Body of pancreas (tissue), 4 donors: ENCODE measurements at places on chromosomes 11 and 22.

DNA sequence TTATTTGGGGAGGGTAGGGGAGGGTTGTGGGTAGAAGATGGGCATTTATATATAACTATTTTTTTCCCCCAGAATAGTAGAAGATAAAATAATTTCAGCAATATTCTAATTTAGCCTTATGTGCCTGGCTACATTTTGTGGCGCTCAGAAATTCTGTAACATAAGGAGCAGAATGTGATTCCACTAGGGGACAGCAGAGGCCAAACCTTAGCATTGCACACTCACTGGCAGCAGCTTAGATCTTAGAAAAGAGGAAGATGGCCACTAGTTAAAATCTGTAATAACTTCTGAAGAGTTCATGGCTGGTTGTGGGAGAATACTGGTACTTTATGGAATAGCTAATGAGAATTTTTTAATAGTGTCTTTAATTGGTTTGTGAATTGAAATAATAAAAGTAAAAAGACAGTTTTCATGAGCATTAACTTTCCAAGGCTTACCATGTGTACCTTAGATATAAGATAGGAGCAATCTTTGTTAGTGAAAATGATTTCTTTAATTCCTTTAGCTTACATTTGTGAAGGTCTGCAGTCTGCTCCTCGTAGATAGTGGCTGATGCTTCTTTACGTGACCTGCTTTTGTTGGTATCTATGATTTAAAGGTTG is 33.1 kb downstream of the DDX10 start:
- peak; percentile 53 for DNase-seq

GRCh38 chr11:30758946-30759504 is 172.9 kb upstream of the MPPED2 start:
- no peak for DNase-seq

- DNase-seq = no peak
Observed at GRCh38 chr22:30600921-30601320, 6.1 kb upstream of the TCN2 start.

DNA sequence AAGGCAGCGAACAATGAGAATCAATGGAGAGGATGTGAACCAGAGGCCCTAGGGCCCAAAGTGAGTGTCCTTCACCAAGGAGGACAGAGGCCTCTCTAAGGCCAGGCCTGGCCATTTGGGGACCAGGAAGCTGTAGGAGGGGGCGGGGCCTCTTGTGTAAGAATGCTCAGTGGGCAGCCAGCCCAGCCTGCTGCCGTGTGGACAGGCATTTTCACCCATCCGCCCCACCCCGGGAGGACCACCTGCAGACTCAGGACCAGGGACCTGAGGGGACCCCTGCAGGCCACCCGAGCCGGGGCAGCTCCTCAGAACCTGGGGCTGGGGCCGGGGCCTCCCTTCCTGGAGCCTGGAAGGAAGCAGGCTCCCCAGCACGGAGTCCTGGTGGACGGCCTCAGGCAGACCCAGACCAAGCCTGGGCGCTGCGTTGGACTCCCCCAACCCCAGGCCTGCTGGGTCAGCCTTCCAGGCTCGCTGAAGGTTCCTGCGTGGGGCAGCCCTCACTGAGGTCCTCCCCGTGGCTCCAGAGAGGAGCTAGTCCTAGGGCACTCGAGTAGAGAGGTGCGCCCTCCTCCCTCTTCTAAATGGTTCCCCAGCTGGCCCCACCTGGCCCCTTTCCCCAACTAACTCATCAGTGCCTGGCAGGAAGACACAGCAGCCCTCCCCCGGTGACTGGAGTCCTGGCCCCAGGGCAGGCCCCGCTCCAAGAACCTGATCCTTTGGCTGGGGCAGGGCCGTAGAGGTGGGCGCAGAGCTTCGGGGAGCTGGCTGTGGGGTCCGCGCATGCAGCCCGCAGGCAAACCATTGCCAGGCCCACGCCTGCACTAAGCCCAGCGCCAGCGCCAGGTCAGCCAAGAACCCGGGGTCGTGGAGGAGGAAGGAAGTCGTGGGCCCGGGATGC is 1.5 kb upstream of the TRABD start:
- peak; percentile 76 for DNase-seq

- peak; percentile 53 for DNase-seq
Observed at GRCh38 chr22:50260801-50261614, 475 bp downstream of the MAPK12 start.

DNA sequence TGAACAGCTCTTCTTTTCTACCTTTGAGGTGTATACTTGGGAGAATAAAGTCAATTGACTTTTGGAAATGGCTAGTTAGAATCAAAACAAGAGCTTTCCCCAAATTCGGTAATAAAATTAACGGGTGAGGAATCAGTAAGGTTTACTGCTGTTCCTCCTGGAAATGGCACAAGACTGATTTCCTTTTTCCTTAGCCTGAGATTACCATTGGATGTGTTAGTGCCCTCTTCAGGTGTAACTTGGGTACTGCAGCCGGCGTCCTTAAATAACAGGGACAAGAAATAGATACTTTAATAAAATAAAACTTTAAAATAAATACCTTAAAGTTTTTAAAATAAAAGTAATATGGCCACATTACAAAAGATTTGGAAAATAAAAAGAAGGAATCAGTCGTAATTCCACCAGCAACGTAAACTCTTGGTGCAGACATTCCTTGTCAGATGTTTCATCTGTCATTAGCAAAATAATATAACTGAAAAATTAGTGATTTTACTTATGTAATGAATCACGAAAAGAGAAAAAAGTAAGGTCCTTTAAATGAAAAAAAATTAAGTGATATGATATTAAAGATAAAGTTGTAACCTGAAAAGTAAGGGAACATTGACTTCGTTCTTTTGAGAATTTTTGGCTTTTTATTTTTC is 29.7 kb downstream of the ZFTA start:
- DNase-seq = peak; percentile 79

GRCh38 chr22:46178755-46179505 is 28.6 kb downstream of the PPARA start:
- DNase-seq = no peak

- DNase-seq = no peak
Observed at GRCh38 chr11:94895451-94895850, 77.9 kb downstream of the CWC15 start.

DNA sequence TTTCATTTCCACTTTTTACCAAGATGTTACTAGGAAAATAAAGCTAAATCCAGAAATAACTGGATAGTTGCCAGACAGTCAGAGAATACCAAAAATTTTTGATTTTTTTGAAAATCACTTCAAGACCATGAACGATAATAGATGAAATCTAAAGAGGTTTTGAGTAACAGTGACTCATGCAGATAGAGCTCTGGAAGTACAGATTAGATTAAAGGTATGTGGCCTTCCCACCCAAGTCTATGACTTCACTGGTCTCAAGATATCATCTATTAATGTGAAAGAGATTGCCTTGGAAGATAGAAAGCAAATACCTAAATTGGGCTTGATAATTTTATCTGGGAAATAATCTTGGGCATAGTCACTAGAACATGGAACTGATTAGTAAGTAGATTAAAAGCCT is 415.9 kb downstream of the METTL15 start:
- DNase-seq = no peak

GRCh38 chr11:62607714-62608113 is 4.9 kb downstream of the EML3 start:
- no peak for DNase-seq

DNA sequence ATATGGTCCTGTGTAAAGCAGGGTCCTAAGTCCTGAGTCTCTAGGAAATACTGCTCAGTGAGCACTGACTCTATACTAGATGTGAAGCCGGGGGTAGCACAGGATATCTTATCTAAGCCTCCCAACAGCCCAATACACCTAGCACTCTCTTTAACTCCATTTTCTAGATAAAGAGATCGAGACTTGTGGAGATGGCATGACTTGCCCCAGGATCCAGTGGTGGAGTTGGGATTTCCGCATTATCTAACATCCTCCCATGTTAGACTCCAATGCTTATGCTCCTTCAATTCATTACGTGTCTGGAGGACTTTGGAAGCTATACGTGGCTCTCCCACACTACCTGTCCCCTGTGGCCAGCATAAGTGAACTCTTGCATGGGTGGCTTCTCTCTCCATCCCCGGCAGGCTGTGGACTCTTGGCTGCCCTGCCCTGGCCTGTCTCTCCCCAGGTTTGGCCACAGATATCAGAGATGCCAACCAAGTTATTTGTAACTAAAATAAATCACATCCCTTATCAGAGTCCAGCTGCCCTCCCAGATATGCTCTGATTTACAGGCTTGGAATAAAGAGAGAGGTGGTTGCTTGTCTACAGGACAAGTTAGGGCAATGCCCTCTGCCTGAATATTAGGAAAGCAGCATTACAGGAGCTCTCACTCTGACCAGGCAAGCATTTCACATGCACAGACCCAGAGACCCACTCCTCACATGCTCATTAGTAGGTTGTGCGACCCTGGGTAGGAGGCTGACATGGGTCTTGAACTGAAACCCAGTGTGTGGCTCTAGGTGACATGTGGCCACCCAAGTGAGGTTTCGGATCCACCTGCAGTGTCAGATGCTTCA is 4.5 kb downstream of the CD44 start:
- DNase-seq = no peak

GRCh38 chr11:18329196-18329870 is 7.0 kb downstream of the GTF2H1 start:
- DNase-seq = no peak
